Activated naive CD8-positive, alpha-beta T cell treated with anti-CD3 and anti-CD28 coated beads, Interleukin-2, amount 10 ng/mL, durations not matched to agents 7 days and 5 days (primary cell): ENCODE measurements at places on chromosomes 1 and 21. TPM values are rescaled to one million over a fixed set of nuclear protein-coding genes. Genes with fewer than 3 reads are reported as not detected.

- DNase-seq, result no peak
- H3K4me1 ChIP-seq, result no peaks in the 10 kb centered on the region
These were observed 179.5 kb downstream of the LRRC40 start for GRCh38 chr1:70025846-70026245.

DNA sequence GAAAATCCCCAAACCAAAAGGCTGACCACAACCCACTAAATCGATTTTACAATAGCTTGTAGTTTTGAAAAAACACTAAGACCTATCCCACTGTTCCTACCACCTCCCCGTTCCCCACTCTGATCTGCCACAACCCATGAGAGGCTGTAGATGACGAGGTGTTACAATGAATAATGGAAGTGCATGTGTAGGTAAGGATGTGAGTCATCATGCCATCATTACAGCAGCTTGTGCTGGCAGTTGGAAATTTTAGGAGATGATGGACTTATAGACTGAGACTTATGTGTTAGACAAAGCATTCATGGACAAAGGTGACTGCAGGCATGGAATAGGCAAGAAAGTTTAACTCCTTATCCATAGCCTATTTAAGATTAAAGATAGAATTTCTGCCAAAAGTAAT, 184.7 kb upstream of the CACYBP start:
- DNase-seq, result no peak
- H3K4me1 ChIP-seq, result peaks cover 13% of the 10 kb centered on the region
- no peak overlapping the region for H3K27ac ChIP-seq

DNA sequence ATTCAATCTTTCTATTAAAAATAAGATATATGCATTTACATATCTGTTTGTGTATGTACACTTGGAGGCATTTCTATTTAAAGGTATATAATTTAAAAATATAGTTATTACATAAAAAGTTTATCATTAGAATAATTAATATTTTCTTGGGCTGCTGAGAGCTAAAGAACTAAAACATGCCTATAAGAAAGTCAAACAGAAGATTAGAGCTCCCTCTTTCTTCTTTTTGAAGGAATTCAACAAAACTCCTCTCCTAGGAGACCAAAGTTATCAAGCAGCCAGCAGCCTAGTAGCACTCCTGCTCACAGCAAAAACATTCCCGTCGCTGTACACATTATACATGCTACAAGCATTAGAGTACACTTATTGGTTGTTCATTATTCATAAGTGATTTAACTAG, 216.4 kb downstream of the VAV3 start:
- no peak for DNase-seq
- H3K4me3 ChIP-seq, result no peak overlapping the region
- no peaks in the 10 kb centered on the region for H3K36me3 ChIP-seq
- H3K27ac ChIP-seq, result no peak overlapping the region

- no peak overlapping the region for H3K4me3 ChIP-seq
- H3K27ac ChIP-seq, result no peak overlapping the region
- peaks cover 13% of the 10 kb centered on the region for H3K4me1 ChIP-seq
- no peaks in the 10 kb centered on the region for H3K27me3 ChIP-seq
- no peak for DNase-seq
These were observed 5.1 kb upstream of the BRDT start for GRCh38 chr1:91944087-91944486.

GRCh38 chr1:8142955-8143629, 117.0 kb upstream of the ERRFI1 start:
- peaks cover 32% of the 10 kb centered on the region for H3K27me3 ChIP-seq
- no peak overlapping the region for H3K4me3 ChIP-seq
- no peak overlapping the region for H3K27ac ChIP-seq
- H3K4me1 ChIP-seq, result peaks cover 9% of the 10 kb centered on the region
- no peaks in the 10 kb centered on the region for H3K36me3 ChIP-seq

DNA sequence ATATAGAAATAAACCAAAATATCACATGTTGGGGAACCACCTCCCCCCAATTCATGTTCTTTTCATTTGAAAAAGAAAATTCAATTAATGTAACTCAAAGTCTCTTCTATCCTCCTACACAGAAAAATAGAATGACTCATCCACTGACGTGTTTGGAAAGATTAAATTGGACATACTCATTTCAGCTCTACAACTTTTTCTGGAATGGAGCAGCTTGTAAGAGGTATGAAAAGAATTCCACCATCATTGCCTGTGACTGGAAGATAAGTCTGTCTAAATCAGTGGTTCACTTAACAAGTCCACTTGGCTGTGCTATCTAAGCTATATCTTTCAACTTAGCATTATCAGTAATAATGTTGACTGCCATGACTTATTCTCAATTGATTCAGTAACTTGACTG, 702.3 kb downstream of the BRINP3 start:
- H3K36me3 ChIP-seq, result no peaks in the 10 kb centered on the region
- H3K27ac ChIP-seq, result no peak overlapping the region
- H3K4me3 ChIP-seq, result no peak overlapping the region
- H3K4me1 ChIP-seq, result no peaks in the 10 kb centered on the region

DNA sequence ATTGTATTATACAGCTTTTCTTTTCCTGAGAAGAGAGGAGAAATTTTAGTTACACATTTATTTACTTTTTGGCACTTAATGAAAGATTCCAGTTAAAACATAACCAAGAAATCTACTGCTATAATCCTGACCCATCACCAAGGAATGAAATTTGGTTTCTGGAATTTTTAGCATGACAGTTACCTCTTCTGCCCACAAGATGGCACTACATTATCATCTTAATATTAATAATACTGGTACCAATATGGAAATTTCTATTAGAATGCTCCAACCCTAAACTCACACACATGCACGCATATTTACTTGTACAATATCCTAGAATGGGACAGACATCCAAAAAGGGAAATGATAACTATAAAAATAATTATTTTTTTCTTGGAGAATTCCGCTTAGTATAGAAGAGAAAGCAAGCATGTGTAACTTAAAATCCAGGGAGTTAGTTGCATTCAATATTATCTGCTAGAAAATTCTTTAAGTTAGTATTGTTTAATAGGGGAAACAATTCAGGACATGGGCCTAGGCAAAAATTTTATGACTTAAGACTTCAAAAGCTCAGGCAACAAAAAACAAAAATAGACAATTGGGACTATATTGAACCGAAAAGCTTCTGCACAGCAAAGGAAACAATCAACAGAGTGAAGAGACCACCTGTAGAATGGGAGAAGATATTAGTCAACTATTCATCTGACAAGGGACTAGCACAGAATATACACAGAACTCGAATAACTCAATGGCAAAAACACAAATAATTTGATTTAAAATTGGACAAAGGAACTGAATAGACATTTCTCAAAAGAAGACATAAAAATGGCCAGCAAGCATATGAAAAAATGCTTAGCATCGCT, 37.4 kb downstream of the MAP3K21 start:
- no peak overlapping the region for H3K4me3 ChIP-seq
- no peak for DNase-seq
- H3K27me3 ChIP-seq, result peaks cover 20% of the 10 kb centered on the region

- H3K4me1 ChIP-seq, result no peaks in the 10 kb centered on the region
- DNase-seq, result no peak
- no peaks in the 10 kb centered on the region for H3K36me3 ChIP-seq
These were observed 242.1 kb upstream of the PRMT6 start for GRCh38 chr1:106814418-106814817.

- peaks cover 69% of the 10 kb centered on the region for H3K27me3 ChIP-seq
- no peak within 1 kb of the TSS for H3K4me3 ChIP-seq
- H3K36me3 ChIP-seq, result no peaks in the 10 kb centered on the region
- no peak for DNase-seq
- H3K4me1 ChIP-seq, result no peaks in the 10 kb centered on the region
These were observed at the start of gene CNTN2 for GRCh38 chr1:205042911-205043806. CNTN2 (plus strand) TSS chr1:205043212; CDS start chr1:205053186, 9,974 bp downstream.

GRCh38 chr1:64581843-64582185, 111.9 kb downstream of the CACHD1 start:
- no peak for DNase-seq
- H3K4me3 ChIP-seq, result no peak overlapping the region
- H3K27me3 ChIP-seq, result peaks cover 2% of the 10 kb centered on the region
- no peak overlapping the region for H3K27ac ChIP-seq

DNA sequence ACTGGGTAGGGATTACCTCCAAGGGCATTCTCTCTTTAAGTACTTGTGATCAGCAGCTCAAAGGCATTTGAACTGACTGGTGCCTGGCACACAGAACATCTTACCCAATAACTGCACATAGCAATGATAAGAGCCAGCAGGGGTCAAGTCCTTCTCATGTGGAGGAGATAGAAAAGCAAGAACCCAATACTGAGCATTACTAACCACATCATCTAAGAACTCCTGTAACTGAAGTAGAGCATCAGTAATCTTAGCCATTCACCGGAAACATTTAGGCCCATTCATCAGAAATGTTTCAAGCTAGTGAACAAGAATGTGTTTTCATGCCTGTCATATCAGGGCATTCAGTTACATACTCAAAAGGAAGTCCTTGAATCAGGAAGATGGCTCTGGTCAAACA, 33.6 kb upstream of the THEM4 start:
- H3K4me1 ChIP-seq, result peaks cover 18% of the 10 kb centered on the region
- no peak overlapping the region for H3K27ac ChIP-seq
- DNase-seq, result no peak
- peaks cover 3% of the 10 kb centered on the region for H3K27me3 ChIP-seq
- H3K4me3 ChIP-seq, result no peak overlapping the region
- H3K36me3 ChIP-seq, result no peaks in the 10 kb centered on the region

DNA sequence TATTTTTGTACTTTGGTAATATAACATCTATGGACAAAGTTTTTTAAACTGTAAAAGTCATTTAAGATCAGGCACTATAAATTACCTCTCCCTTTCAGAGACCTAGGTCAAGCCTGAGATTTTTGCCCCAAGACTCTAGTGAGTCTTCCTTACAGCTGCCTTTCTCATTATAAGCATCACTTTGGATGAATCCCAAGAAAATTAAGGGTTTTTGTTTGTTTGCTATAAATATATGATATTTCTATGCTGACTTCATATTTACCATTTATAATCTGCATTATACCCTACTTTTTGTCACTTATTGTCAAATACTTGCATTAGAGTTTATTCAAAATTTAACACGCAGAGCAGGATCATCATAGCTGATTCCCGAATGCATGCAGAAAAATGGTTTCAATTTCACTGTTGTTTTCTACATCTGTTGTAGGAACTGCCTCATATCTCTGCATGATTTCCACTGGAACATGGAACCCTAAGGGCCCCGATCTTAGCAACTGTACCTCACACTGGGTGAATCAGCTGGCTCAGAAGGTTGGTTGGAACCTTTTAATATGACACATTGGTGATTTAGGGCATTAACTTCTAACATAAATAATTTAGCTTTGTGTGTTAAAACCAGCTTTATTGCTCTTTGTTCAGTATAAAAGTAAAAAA, 150.0 kb downstream of the ADGRL2 start:
- no peak overlapping the region for H3K4me3 ChIP-seq
- H3K4me1 ChIP-seq, result peaks cover 4% of the 10 kb centered on the region
- H3K36me3 ChIP-seq, result no peaks in the 10 kb centered on the region
- DNase-seq, result no peak
- H3K27ac ChIP-seq, result no peak overlapping the region
- H3K27me3 ChIP-seq, result no peaks in the 10 kb centered on the region

GRCh38 chr21:29496337-29496736, 197.6 kb downstream of the BACH1 start:
- no peaks in the 10 kb centered on the region for H3K27me3 ChIP-seq
- no peak for DNase-seq
- peaks cover 3% of the 10 kb centered on the region for H3K4me1 ChIP-seq
- no peak overlapping the region for H3K4me3 ChIP-seq
- peaks cover 4% of the 10 kb centered on the region for H3K36me3 ChIP-seq
- H3K27ac ChIP-seq, result no peak overlapping the region

DNA sequence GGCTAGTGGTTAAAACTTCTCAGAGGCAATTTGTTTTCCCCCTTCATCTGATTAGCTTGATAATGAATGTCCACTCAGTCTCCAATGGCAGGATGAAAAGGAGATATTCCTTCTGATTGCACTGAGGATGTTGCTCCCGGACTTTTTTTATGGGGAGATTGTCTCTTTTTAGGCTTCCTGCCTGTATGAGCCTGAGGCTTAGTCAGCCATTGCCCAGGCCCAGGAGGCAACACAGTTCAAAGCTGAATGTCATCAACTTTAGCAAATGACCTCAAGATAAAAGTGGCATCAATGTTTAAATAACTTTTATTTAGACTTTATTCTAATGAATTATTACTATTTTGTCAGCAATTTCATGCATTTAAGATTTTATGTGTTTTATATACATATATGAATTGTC, 162.9 kb upstream of the PTBP2 start:
- no peaks in the 10 kb centered on the region for H3K4me1 ChIP-seq
- no peak overlapping the region for H3K4me3 ChIP-seq
- no peak overlapping the region for H3K27ac ChIP-seq

- H3K27me3 ChIP-seq, result no peaks in the 10 kb centered on the region
- no peaks in the 10 kb centered on the region for H3K4me1 ChIP-seq
- H3K4me3 ChIP-seq, result no peak overlapping the region
- no peaks in the 10 kb centered on the region for H3K36me3 ChIP-seq
These were observed 19.2 kb upstream of the DEPDC1 start for GRCh38 chr1:68516066-68516465.

DNA sequence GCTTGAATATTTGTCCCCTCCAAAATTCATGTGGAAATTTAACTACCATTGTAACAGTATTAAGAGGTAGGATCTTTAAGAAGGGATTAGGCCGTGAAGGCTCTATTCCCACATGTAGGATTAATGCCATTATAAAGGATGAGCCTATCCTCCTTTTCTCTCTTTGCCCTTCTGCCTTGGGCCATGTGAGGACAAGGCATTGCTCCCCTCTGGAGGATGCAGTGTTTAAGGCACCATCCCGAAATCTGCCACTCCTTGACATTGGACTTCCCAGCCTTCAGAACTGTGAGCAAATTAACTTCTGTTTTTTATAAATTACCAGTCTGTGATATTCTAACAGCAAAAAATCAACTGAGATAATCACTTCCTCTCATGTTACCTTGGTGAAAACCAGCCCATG, 124.4 kb downstream of the TOMM20 start:
- no peak for DNase-seq
- no peaks in the 10 kb centered on the region for H3K27me3 ChIP-seq
- H3K4me1 ChIP-seq, result peaks cover 40% of the 10 kb centered on the region
- H3K4me3 ChIP-seq, result no peak overlapping the region
- no peak overlapping the region for H3K27ac ChIP-seq

- H3K36me3 ChIP-seq, result no peaks in the 10 kb centered on the region
- H3K27me3 ChIP-seq, result peaks cover 3% of the 10 kb centered on the region
- no peak for DNase-seq
- no peak overlapping the region for H3K27ac ChIP-seq
- no peaks in the 10 kb centered on the region for H3K4me1 ChIP-seq
These were observed 78.5 kb upstream of the CDC42BPA start for GRCh38 chr1:227396539-227397353.

- H3K36me3 ChIP-seq, result no peaks in the 10 kb centered on the region
- peaks cover 57% of the 10 kb centered on the region for H3K27me3 ChIP-seq
- DNase-seq, result no peak
- no peak overlapping the region for H3K27ac ChIP-seq
- H3K4me3 ChIP-seq, result no peak overlapping the region
- peaks cover 8% of the 10 kb centered on the region for H3K4me1 ChIP-seq
These were observed 252 bp downstream of the SDC3 start for GRCh38 chr1:30908316-30908695.

Gene KLF17
- not detected for total RNA-seq

Gene LCE1A
- not detected for total RNA-seq

Gene MAP1LC3C
- total RNA-seq, result not detected

Gene NVL
- 44.1 TPM for total RNA-seq

Gene S100B
- 16.3 TPM for total RNA-seq

Gene SYT14
- total RNA-seq, result not detected

Gene NID1
- total RNA-seq, result 0.14 TPM

Gene LRRC38
- not detected for total RNA-seq

Gene EDARADD
- 3.6 TPM for total RNA-seq

Gene SPRR1B
- total RNA-seq, result not detected
